ENCODE measurements at places on chromosomes 16 and 17.

DNA sequence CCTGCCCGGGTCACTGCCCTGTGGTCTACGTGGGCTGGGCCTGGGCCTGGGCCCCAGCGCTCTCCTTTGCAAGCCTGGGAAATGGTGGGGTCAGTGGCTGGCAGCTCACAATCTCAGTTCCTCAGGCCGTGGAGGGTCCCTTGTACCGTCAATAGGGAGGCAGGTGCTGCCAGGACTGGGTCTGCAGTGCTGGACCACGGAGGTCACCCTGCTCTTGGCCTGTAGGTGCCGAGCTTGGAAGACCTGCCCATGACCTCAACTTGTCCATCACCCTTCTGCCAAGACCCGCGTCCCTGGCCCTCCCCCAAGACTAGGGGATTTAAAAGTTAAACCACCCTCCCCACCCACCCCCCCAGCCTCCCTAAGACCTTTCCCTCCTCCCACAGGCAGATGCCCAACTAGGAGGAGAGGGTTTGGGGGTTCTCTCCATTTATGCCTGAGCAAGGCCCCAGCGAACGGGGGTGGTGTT is 2.5 kb downstream of the TBX2 start:
- DNase-seq = no peak

GRCh38 chr16:2233872-2234812 is 2.1 kb upstream of the DNASE1L2 start:
- DNase-seq = no peak

GRCh38 chr16:81212830-81213465 is 25.5 kb upstream of the BCO1 start:
- DNase-seq = no peak

DNA sequence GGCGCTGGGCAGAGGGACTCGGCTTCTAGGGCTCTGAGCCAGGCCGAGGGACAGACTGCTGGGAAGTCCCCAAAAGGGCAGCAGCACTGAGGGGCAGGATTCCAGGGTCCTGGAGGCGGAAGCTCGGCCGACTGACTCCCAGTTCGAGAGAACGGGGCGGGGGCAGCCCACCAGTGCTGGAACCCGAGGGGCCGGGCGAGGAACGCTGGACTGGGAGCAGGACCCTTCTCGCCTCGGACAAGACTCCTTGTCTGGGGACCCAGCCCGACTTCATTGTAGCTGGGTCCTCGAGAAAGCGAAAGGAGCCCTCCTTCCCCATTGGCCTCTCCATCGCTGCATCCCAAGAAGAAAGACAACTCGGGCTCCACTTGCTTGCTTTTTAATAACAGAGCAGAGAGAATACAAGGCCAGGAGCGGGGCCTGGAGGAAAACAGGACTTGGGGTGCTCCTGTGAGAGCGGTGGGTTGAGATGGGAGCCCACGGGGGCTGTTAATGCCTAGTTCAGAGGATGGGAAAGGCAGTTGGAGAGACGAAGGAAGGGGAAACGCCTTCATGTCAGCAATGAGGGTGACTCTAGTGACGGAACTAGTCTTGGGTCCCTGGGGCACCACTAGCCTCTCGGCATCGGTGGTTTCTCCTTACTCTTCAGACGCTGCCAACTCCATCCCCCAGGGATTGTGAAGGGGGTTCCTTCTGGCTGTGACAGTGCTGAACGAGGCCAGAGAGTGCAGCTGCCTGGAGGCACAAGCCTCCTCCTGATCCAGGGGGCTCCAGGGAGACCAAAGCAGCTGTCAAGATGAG is 492 bp upstream of the CAMTA2 start:
- no peak for DNase-seq

DNA sequence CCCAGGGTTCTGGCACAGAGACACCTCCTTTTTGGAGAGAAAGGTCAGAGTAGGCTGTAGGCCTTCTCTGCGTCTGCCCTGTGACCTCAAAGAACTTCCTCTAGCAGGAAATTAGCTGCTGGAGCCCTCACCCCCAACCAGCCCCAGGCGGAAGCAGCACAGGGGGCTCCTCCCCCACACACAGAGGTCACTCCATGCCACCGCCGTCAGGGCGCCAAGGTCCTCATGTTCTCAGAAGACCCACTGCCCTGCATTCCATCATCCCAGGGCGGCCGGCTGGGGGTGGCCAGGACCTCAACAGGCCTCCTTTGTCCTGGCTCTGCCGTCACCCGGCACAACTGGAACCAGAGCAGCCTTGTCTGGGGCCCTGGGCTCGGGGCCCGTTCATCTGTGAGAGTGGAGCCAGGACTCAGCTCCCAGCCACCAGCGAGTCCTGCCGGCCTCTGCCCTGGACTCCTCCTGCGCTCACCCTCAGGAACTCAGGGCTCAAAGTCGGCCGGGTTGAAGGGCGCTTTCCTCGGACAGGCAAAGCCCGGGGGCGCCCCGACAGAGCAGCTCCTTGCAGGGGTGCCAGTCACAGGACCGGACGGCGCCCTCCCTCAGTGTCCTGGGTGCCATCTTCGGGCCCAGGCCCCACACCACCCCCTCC is 1.2 kb downstream of the TMC6 start:
- peak; percentile 56 for DNase-seq

- no peak for DNase-seq
Observed at GRCh38 chr16:63385714-63386432, 1349.6 kb upstream of the CDH8 start.

DNA sequence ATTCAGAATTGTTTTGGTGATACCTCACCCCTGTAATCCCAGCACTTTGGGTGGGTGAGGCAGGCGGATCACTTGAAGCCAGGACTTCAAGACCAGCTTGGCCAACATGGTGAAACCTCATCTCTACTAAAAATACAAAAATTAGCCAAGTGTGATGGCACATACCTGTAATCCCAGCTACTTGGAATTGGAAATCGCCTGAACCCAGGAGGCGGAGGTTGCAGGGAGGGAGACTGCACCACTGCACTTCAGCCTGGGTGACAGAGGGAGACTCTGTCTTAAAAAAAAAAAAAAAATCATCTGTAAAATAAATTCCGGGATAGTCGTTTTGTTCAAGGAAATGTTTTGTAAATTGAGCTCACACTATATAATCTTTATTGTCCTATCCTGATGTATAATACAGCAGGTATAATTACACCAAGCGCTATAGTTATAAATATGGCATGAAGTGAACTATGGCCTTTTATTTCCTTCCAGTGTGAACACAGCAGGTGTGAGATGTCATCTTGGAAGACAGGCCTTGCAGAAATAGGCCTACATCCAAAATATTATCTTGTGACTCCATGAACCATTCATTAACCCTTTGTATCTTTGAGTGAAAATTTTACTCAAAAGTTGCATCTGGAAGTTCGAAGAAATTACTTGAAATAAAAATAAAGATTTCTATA is 25.4 kb downstream of the PLA2G10 start:
- no peak for DNase-seq

DNA sequence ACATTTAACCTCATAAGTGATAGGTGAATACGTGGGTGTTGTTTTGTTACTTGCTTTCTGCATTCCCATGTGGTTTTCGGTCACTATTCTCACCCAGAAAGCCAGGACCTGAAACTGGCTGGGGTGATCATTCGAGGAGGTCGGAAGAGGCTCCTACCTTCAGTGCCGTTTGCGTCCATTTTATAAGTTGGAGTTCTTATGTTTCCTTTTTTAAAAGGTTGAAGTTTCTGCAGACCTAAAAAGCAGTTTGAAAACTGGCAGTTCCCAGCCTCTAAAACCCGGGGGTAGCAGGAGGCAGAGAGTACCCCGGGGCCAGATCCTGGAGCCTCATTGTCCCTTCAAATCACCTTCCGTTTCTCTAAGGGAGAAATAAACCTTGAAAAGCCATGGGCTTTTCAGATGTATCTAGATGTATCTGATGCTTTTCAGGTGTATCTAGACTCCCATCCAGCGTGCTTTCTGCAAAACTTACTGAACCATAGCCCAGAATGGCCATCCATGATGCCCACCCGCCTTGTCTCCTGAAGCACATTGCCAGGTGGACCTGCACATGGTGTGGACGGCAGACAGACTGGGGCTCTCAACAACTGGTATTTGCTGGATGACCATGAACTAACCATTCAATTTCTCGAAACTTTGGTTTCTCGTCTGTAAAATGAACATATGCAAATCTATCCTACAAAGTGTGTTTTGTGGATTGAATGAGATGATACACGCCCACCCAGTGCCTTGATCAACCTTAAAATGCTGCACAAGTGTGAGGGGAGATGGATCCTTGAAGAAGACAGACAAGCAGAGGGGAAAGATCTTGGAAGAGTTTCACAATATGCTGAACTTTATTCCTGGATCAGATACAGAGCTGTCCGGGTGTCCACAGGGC is 1.3 kb downstream of the NLRC5 start:
- DNase-seq = no peak

DNA sequence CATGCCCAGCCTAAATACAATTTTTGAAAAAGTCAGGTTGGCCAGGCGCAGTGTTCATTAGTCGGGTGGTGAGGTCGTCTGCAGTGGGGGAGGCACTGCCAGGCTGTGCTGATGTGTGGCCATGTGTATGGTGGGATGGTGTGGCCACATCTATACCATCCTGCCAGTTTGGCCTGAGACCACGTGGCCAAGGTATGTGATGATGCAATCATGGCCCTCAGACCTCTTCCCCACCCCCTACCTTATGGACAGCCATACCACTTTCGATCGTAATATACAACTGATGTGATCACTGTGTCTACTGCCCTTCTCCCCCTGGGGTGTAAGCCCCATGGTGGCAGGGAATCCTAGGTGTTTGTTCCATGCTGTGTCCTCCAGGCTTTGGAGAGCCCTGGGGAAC is 23.7 kb downstream of the SBK1 start:
- DNase-seq = no peak

DNA sequence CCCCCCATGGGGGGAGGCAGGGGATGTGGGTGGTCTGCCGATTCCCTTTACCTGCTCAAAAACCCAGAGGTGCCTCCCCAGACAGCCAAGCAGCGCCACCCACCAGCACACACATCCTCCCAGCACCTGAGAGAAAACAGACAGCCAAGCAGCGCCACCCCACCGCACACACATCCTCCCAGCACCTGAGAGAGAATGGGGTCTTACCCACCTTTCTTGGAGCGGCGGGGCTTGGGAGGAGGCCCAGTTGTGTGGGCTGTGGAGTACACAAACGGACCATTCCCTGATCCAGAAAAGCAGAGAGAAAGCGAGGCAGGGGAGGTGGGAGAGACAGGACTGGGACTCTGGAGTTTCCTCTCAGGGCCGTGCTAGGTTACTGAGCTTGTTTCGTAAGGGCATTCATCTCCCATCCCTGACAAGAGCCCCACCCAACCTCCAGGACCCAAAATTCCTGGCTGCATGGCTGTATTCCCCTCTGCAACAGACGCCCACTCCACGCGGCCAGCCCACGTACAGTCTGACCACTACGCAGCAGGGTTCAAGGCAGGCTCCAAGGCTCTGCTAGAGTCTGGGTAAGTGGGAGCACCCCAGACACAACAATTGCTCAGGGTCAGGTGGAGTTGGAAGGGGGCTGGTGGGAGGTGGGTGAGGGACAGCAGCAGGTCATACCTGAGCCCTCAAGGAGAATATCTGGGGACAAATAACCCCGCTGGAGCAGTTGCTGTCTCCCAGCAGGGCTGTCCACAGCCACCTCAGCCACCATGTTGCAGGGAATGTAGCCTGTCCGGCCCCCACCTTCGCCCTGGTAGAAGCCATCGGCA is 22.3 kb downstream of the TSPOAP1 start:
- DNase-seq = no peak

GRCh38 chr17:36816907-36817288 is 120.4 kb upstream of the LHX1 start:
- DNase-seq = no peak

- no peak for DNase-seq
Observed at GRCh38 chr16:65641049-65641761, 519.3 kb upstream of the CDH11 start.

- no peak for DNase-seq
Observed at GRCh38 chr17:46088595-46088994, 89.5 kb downstream of the STH start.
